ENCODE measurements at places on chromosomes 3 and 15. TPM values are rescaled to one million over a fixed set of nuclear protein-coding genes. Genes with fewer than 3 reads are reported as not detected.

The RFC4 gene
- polyA plus RNA-seq = 28.2 TPM

The TEX9 gene
- polyA plus RNA-seq = 3.5 TPM

The ISLR gene
- 11.0 TPM for polyA plus RNA-seq

The GABRG3 gene
- polyA plus RNA-seq = 0.71 TPM

The TP63 gene
- polyA plus RNA-seq = 47.1 TPM

The LOXL1 gene
- polyA plus RNA-seq = 6.7 TPM

The LRTM1 gene
- polyA plus RNA-seq = 0.62 TPM

The FBXL22 gene
- polyA plus RNA-seq = 0.68 TPM

The TGM5 gene
- polyA plus RNA-seq = 1.2 TPM

The CCDC13 gene
- polyA plus RNA-seq = 0.59 TPM

DNA sequence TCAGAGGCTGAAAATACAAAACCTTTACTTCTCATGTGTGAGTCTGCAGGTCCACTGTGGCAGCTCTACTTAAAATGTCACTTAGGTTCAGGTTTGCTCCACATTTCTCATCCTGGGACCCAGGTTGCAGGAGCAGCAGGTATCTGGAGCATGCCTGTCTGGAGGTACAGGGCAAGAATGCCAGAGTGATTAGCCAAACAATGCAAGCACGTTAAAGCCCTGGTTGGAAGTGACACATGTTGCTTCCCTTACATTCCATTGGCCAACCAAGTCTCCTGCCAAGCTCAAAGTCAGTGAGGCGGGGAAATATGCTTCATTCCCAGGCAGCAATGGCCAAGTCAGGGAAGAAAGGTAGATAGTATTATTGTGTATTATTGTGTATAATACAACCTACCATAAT, 76.8 kb upstream of the ARL6 start:
- DNase-seq = no peak

DNA sequence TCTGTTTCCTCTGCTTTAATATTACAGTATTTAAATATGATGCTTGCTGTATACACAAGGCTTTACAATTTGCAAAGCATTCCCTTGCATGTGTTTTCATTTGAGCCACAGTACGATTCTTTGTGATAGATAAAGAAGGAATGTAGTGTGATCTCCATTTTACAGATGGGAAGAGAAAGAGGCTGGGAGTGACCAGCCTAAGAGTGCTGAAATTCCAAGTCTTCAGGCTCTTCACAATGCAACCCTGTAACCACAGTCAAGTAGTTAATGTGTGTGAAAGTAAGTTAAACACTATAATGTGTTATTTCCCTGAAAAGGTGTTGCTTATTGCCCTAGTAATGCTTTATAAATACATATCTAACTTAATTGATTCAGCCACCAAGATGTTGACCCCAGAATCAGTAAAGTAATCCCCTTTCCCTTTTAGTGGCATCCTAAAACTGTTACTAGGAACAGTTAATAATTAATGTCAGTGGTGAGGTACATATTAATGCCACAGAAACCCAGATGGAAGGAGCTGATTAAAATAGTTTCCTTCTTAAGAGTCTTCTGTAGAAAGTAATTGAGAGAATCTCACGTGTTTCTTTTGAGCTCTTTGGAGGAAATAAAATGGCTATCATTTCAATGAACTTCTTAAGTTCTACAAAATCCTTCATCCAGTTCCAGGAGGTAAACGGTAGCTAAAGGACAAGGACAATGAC, 110.4 kb downstream of the IL12A start:
- no peak for DNase-seq

- DNase-seq = no peak
Measured at GRCh38 chr3:151871639-151872468, 1.6 kb upstream of the SUCNR1 start.

DNA sequence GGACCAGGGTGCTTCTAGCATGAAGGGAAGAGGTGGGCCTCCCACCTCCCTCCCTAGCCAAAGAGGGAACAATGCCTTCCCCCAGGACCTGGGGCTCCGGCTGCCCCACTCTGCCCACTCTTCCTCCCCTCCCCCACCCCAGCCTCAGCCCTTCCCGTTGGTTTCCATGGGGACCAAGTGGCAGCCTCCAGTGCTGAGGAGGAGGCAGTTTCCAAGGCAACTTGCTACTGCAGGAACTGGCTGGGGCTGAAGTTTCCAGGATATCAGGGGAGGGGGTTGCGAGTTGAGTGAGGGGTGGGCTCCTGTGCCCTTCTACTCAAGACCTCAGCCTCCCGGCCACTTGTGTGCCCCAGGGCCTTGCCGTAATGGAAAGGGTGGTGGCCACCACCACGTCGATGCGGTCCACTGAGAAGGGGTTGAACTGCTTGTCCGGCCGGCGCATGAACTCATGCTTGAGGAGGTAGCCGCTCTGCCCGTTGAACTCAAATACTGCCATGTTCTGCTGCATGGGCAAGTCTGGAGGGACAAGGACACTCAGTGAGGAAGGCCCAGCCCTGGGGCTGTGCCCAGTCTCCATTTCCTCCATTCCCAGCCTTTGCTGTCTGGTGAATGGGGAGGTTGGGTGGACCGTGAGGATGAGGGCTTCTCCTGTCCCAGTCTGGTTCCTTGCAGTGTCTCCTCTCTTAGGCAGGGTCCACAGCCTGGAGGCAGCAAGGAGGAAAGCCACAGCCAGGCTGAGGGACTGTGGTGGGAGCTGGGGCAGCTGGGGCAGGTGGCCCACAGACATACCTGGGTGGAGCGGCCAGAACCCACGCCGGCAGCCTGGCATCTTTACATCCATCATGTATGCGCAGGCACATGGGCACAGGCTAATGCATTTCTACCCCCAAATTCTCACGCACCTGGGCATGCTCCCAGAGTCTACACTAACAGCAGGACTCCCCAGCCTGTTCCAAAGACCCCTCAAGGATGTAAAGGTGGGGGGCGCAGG, 11.3 kb upstream of the ANKRD63 start:
- DNase-seq = no peak

DNA sequence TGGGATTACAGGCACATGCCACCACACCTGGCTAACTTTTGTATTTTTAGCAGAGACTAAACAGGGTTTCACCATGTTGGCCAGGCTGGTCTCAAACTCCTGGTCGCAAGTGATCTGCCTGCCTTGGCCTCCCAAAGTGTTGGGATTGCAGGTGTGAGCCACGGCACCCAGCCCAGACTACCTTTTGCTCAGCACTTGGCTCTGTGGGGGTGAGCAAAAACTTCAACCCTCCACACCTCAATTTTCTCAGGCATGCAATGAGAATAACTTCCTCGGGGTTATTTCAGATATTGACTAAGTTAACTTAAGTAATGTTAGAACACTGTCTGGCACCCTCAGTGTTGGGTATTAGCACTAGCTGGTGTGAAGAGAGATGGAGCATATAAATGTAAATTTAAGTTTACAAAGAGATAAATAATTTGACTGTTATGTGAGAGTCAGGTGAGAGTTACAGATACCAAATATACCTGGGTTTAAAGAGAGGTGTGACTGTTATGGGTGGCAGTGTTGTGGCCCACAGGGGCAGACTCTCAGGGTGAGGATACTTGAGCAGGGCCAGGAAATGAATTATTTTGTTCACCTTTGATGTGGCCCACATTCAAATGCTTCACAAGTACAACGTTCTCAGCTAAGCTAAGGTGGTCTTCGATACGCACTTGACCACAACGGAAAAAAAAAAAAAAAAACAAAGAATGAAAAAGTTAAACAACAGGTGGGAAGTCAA, 29.0 kb downstream of the CPOX start:
- no peak for DNase-seq

DNA sequence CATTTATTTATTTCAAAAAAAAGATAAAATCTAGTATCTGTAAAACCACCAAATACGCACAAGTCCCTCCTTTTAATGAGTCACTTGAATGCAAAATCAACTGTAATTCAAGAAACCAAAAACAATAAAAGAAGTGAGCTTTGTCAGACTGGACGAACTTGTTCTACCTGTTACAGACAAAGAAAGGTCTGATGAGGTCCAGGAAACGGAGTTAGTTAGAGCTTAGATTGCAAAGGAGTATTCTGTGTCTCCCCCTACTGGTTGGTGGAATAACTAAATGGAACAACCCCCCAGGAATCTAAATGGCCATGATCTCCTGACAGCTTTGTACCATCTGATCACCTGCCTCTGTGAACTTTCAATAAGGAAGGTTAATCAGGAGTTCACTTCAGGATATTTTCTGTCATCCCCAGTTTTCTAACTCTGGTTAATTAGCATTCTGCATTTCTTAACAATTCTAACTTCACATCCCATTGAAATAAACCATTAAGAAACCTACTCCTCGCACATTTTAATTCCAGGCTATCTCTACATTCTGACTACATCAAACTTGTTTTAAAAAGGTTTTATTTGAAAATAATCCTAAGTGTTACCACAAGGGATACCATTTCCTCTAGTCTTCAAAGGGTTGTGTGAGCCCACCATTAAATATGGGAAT, 333.0 kb upstream of the SATB1 start:
- DNase-seq = peak; percentile 63

- no peak for DNase-seq
Measured at GRCh38 chr15:101410612-101411011, 78.9 kb downstream of the PCSK6 start.

GRCh38 chr15:58793862-58794261, 22.8 kb downstream of the MINDY2 start:
- no peak for DNase-seq

DNA sequence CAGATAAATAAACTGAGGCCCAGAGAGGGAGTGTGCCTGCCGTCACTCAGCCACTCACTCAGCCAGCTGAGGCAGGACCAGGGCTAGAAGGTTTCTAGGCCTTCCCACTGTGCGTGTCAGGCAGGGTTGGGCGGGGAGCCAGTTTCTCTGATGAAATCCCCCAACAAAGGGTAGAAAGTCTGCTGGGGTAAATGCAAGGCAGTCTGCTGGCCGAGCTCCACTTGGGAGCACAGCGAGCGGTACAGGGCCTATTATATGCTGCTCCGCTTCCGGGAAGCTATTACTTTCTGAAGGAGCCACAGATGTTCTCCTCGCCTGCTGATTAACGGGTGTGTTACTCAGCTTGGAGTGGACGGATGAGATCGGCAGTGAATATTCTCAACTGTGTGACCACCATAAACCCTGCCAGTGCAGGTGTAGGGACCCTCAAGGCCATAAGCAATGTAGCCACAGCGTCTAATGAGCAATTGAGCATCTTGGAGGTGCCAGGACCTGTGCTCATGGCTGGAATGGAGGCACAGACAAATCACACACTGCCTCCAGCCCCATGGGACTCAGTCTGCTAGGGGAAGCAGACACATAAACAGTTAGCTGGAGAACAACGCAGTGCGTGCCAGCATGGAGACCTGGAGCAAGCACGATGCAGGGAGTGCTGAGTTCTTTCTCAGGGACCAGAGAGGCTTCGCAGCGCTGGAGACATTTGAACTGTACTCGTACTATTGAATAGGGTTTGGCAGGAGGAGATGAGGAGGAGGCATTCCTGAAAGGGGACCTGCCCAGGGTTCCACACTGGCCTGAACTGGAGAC, 42.1 kb downstream of the CORO2B start:
- no peak for DNase-seq

DNA sequence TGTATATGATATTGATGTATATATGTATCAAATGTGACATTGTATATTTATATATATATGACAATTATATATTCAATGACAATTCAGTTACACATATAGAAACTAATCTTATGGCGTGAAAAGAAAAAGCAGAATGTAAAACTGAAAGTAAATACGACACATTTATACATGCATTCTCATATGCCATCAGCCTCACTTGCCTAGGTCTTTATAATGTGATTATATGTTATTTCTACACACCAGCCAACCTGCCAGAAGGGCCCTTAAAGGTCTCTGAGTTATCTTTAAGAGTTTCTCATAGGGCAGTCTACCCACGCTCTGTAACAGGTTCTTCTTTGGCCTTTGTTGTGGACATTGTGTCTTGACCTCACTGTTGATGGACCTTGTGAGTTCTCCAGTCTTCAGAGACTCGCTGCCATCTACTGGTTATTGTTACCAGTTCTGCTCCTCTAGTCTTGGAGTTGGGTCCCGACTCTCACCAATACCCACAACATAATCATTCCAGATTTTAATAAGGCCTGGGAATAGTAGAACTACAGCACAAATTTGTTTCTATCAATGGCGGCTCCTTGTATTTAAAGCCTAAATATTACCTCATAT, 371.5 kb upstream of the GOLIM4 start:
- no peak for DNase-seq

DNA sequence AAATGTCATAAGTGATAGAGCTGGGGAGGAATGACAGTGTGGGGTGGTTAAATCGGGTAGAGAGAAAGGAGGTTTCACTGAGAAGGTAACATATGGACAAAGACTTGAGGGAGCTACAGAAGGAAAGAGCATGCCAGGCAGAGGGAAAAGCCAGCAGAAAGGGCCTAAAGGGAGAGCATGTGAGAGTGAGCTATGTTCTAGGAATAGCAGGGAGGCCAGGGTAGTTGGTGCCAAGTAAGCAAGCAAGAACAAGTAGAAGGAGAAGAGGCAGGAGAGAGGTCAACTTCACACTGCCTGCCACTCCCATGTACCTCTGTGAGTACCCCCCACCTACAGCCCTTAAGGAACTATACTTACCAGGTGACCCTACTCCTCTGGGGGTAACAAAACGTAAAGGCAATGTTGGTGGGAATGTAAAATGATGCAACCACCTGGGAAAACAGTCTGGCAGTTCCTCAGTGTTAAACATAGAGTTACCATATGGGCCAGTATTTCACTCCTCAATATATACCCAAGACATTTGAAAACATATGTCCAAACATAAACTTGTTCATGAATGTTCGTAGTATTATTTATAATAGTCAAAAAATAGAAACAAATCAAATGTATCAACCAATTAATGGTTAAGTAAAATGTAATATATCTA, 67.6 kb downstream of the SFMBT1 start:
- DNase-seq = no peak

GRCh38 chr15:33309602-33310276, 1.0 kb upstream of the RYR3 start:
- DNase-seq = no peak

GRCh38 chr3:136262559-136262958, 12.4 kb downstream of the PCCB start:
- no peak for DNase-seq

GRCh38 chr15:65077291-65077980, 890 bp downstream of the KBTBD13 start:
- DNase-seq = no peak

GRCh38 chr15:77798847-77799246, 166.1 kb upstream of the LINGO1 start:
- DNase-seq = no peak

DNA sequence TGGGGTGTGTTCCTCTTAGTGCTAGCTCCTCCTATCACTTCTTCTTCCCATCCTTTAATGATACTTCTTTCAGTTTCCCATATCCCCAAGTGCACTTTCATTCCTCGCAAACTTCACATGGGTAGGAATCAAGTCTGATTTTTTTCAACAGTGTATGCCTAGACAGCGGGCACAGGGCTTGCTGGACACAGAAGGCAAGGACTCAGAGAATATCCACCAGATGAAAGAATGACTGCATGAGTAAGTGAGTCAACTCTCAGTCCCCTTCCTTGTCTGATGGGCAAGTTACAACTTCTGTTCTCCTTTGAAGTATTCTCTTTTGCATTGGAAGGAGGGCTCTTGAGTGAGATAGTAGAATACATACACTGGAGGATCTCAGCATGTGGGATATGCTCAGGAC, 3.1 kb upstream of the SQOR start:
- no peak for DNase-seq

Measured in thymus (tissue), 14 donors.